Mucosa of gallbladder (tissue), 1 donor: ENCODE measurements at places on chromosomes 5 and 9.

- no peak for DNase-seq
Measured at GRCh38 chr5:176625966-176626875, 4.1 kb downstream of the SNCB start.

DNA sequence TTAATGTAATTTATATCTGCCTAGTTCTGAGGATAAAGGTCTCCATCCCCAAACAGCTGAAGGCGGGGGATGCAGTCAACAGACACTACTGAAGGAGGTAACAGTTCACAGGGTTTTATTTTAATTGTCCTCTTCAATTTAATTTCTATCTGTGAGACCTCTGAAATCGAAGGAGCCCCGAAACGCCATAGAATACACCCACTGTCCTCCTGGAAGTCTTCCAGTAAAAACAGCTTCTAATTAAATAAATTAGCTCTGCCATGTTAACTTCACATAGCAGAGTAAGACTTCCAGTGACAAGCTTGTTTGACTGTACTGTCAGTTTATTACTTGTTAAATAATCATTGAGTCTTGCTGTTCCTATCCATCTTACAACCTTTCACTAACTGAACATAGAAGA, 193.5 kb downstream of the SEC61B start:
- no peak for DNase-seq

DNA sequence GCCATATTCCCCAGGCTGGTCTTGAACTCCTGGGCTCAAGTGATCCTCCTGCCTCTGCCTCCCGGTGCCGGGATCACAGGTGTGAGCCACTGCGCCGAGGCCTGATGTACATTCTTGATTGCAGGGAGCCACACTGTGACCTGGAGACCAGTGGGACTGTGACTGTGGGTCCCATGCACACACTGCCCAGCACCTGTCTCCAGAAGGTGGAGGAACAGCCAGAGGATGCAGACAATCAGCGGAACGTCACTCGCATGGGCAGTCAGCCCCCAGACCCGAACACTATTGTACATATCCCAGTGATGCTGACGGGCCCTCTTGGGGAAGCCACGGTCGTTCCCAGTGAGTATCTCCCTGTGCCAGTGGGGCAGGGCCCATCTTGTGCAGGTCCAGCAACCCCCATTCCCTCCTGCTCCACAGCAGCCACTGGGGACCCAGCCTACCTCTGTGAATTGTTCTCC, 147.3 kb downstream of the CACNA1B start:
- DNase-seq, result peak; percentile 6

GRCh38 chr5:109163336-109163735, 246.4 kb downstream of the PJA2 start:
- no peak for DNase-seq

DNA sequence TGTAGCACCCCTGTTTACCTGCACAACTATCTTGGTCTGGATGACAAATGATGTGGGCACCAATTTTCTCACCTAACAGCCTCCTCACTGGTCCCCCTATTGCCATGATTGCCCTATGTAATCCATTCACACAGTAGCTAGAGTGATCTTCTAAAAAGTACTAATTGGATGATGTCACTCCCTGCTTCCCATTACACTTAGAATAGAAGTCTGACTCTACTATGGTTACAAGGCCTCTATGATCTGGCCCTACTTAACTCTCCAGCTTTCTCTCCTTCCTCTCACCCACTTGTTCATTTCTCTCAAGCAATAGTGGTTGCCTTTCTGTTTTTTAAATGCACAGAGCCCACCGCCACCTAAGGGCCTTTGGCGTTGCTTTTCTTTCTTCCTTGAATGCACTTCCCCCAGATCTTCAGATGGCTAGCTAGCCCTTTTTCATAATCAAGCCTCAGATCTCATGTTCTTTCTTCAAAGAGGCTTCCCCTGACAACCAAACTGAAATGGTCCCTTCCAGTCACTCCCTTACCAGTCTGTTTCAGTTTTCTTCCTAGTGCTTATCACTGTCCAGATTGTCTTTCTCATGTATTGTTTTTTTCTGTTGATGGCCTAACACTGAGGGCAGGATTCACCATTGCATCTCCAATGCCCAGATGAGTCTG, 8.7 kb downstream of the IGIP start:
- DNase-seq, result no peak

DNA sequence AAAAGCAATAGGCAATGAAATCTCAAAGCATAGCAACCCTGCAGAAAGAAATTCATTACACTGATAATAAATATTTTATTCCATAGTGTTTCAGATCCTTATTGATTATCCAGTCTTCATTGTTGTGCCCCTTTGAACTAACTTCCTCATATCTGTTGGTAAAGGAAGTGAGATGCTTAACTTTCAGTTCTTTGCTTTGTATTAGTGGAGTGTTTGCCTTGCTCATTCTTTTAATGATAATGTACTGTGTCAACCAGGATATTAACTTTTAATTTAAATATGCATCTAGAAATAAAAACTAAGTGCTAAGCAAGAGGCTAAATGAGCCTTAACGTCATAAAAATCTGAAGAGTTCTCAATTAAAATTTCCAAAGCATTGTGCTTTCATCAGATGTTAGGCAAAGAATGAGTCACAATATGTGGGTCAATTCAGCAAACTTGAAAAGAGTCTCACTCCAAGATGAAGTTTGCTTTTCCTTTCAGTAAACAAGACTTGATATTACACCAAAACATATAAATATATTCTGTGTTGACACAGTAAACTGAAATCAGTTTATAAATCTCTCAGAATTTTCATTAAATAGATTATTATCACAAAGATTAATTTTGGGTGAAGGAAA, 105.9 kb downstream of the GIN1 start:
- DNase-seq, result no peak

- no peak for DNase-seq
Measured at GRCh38 chr5:149156435-149157083, 15.3 kb downstream of the ABLIM3 start.
